Fibroblast of villous mesenchyme (primary cell): ENCODE measurements at places on chromosomes 11 and 22.

- peak; percentile 74 for DNase-seq
Observed at GRCh38 chr11:34644669-34645406, 23.9 kb downstream of the EHF start.

GRCh38 chr11:105912666-105913065 is 109.4 kb downstream of the MSANTD4 start:
- DNase-seq = no peak

GRCh38 chr11:110776081-110776480 is 63.8 kb upstream of the ARHGAP20 start:
- DNase-seq = no peak

DNA sequence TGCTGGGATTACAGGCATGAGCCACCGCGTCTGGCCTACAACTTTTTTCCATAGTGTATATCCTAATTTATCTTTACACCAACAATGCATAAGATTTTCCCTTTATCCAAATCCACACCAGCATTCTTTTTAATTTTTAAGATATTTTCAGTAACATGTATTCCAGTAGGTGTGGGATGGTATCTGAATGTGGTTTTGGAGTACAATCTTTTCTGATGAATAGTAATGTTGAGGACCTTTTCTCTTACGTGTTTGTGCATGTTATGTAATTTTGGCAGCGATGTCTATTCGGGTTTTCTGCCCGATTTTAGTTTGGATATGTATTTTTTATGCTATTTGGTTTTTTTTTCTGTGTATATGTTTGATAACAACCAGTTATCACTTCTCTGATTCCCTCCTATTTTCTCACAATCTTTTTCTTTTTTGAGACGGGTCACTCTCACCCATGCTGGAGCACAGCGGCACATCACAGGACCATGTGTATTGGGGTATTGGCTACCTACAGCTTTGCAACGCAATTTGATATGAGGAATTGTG is 114.6 kb upstream of the GRK3 start:
- DNase-seq = no peak

DNA sequence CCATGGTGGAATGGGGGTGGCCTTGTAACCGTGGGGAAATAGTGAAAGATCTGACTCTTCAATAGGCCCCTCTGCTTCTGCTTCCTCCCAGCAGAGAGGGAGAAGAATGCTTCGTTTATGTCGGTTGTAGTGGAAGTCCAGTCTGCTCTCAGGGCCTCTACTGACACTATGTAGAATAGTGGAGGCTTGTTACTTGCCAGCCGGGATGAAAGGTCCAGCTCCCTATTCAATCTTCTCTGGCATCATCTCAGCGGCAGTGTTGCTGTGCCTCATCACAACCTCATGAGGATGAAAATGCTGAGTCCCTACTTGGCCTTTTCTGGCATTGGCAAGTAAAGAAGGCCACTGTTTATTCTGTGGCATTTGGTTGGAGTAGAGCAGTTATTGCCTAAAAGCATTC is 820.9 kb upstream of the TENM4 start:
- no peak for DNase-seq
